ENCODE measurements at places on chromosomes 4 and X.

DNA sequence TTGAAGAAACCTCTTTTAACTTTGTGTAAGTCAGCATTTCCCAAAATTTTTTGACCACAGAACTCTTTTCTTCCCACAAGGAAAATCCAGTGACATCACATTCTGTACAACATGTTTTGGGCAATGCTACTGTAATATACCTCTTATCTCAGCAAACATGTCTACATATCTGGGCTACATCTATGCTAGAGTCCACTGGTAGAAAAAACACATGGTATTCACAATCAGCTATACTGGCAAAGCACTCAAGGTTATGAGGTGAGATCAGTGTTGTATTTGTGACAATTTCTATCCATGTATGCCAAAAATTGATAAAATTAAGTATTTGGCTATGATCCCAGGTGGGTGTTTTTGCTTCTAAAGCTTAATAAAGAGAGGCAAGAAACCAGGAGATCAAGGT is 98.0 kb downstream of the ATP11C start:
- no peak for DNase-seq

DNA sequence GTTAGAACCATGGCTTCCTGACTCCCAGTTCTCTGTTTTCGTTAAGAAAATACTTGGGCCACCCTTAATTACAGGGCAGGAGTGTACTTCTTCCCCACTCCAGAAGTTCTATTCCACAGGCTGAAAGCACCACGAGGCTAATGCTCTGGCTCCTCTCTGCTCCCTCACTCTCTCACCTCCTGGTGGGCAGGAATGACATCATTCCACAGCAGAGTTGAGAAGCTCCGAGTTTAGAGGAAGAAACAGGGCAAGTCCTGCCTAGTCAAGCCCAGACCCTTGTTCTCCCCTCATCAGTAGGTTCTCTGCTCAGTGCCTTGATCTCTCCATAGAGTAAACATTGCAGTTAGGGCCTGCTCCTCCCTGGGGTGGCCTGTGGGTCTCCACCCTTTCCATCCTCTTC is 343.8 kb upstream of the CLNK start:
- DNase-seq = no peak

GRCh38 chr4:54371173-54371572 is 142.1 kb downstream of the PDGFRA start:
- no peak for DNase-seq

GRCh38 chrX:54978448-54978847 is 15.5 kb downstream of the PFKFB1 start:
- DNase-seq = no peak

GRCh38 chr4:53547983-53548382 is 43.3 kb downstream of the LNX1 start:
- no peak for DNase-seq

GRCh38 chr4:42816189-42816879 is 76.2 kb upstream of the GRXCR1 start:
- no peak for DNase-seq

DNA sequence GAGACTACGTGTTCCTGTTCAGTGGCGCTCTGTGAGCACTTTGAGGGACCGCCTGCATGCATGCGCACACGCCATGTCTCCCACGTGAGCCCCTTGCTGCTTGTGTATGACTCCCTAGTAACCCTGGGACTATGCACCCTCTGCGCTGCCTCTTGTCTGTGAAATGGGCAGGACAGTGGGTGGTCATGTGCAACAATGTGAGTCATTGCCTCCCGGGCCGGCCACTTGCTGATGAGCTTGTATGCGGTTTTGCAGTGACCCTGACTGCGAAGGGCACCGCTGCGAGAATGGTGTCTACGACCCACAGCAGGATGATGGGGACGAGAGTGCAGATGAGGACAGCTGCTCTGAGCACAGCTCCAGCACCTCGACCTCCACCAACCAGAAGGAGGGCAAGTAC is 61.4 kb downstream of the TNIP2 start:
- DNase-seq = no peak

- DNase-seq = no peak
These were observed 24.2 kb downstream of the NELFA start for GRCh38 chr4:1984406-1985191.

GRCh38 chr4:138560448-138560847 is 318.3 kb upstream of the SLC7A11 start:
- no peak for DNase-seq

GRCh38 chr4:48787056-48787455 is 7.0 kb upstream of the FRYL start:
- no peak for DNase-seq

GRCh38 chrX:49264460-49264859 is at the start of gene FOXP3:
Gene FOXP3 (minus strand): TSS chrX:49264710. CDS start chrX:49258505, 6,205 bp downstream.
- no peak for DNase-seq

- DNase-seq = no peak
These were observed 93.7 kb upstream of the TRPC3 start for GRCh38 chr4:122045533-122045932.

DNA sequence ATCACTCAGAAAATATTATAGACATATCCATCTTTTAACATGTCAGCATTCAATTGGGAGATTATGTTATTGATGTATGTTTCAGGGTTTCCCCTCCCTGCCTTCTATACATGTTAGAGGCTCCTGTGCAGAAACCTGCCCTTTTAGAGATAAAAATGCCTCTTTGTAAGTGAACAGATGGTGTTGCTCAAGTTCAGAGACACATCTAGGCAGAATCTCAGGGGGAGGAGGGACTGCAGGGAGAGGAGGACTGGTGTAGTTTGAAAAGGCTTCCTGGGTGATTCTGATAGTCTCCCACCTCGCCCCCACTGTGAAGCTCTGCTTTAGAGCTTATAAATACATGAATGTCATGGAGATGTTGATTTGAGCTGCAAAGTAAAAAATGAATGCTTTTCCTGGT is 12.0 kb upstream of the UNC5C start:
- DNase-seq = no peak

DNA sequence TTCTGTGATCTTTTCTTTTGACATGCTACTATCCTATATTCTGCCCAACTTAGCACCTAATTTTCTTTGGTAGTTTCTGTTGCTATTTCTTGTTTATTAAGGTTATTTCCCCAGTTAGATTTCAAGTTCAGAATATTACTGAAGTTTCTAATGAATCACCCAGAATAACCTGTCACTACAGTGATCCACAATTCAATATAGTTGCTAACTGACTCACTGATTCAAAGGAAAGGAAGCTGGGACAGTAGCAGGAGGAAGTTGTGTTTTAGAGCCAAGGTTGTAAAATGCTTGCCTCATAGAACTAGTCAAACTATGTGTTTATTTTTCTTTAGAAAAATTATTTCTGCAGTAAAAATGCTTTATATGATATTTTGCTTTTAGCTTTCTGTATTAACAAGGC is 37.4 kb downstream of the PAK3 start:
- no peak for DNase-seq

DNA sequence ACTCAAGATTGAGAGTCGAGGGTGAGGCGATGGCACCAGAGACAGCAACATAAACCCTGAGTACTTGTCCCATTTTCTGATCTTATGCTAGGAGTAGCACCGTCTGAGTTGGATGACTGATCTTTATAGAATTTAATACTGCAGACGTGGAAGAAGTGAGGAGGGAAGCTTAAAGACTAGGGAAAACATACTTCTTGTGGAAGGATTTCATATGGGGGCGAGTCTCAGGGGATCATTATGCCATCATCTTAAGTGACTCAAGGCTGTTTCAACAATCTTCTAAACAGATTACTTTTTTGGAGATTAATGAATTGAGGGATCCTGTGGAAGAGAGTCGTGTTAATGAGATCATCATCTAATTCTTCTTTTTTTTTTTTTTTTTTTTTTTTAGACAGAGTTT is 17.2 kb upstream of the FAT1 start:
- no peak for DNase-seq

GRCh38 chr4:52658641-52659000 is 480 bp downstream of the USP46 start:
- no peak for DNase-seq

GRCh38 chr4:156734965-156735895 is 236.4 kb downstream of the PDGFC start:
- no peak for DNase-seq

DNA sequence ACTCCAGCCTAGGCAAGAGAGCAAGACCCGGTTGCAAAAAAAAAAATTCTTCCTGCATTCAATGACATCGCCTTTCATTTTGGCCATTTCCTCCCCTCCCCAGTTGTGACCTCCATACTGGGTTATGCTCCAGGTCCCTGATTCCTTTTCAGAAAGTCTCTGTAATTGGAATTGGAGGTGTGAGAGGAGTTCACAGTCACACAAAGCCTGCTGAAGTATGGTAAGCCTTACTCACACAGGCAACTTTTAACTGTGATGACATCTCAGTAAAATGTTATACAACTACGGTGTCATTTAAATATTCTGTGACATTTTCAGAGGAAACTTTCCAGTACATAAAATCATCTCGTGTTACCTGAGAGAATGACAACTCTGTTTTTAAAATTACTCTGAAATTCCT is 73.6 kb downstream of the CEP44 start:
- DNase-seq = no peak

DNA sequence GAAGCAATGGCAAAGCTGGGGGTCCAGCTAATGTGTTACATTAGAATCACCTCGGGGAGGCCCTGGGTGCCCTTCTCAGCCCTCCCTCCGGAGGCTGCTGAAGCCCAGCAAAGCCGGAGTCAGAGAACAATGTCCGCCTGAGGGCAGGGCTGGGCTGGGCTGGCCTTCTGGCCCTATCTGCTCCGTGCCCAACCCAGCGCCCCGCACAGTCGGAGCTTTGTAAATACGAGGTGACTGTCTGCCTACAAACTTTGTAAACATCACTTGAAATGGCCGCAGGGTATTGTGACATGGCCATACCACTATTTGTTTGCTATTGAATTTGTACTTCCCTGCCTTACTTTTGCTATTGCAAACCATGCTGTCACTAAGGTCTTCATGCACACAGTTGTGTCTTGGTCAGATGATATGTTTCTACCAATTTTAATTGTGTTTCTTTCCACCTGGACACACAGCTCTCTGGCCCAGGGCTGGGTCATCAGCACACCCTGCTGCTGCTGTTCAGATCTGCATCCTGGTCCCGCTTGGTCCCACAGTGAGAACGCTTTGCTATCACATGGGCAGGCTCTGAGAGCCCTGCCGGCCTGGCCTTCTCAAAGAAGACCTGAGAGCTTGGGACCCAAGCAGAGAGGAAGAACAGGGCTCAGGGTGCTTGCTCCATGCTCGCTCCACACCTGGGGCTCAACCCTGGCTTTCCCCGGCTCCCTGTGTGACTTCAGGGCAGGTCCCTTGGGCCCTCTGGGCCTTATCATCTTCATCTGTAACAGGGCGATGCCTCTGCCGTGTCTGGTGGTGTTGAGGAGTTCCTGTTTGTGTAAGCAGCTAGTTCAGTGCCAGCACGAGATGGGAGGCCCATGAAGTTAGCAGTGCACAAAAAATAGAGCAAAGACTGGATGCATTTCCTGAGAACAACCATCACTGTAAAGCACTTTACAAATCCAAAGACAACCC is 2.3 kb downstream of the S100P start:
- no peak for DNase-seq

GRCh38 chrX:20414762-20415445 is 148.2 kb upstream of the RPS6KA3 start:
- DNase-seq = no peak

DNA sequence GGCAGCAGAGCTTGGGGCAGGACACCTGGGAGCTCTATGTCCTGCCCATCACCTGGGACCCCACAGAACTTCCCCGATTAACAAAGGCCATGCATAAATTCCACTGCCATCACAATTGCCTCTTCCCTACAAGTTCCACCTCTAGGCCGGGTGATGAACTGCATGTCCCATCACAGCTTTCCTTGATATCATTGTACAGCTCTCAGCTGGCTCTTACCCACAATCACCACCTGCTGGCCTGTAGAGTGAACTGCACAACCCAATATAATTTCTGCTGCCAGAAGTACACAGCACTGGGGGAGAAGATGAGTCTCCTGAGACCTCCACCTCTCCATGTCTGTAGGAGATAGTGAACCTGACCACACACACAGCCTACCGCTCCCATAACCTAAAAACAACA is 285.0 kb upstream of the AADAT start:
- DNase-seq = no peak

DNA sequence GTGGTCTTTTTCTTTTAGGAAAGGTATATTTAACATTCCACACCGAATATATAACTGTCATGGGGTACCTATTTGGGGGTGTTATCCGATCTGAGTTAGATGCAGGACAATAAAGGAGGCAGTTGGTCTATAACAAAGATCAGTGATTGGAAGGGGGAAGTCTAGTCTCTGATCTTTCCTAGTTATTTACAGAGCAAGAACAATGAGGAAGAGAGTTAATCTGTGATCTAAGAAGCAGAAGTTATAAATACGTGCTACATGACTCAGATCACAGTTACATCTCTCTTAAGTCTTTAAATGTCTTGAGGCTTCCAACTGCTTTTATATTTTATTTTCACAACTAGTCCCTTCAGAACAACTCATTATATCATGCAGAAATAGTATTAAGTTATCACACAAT is 33.2 kb upstream of the ARMCX4 start:
- no peak for DNase-seq

DNA sequence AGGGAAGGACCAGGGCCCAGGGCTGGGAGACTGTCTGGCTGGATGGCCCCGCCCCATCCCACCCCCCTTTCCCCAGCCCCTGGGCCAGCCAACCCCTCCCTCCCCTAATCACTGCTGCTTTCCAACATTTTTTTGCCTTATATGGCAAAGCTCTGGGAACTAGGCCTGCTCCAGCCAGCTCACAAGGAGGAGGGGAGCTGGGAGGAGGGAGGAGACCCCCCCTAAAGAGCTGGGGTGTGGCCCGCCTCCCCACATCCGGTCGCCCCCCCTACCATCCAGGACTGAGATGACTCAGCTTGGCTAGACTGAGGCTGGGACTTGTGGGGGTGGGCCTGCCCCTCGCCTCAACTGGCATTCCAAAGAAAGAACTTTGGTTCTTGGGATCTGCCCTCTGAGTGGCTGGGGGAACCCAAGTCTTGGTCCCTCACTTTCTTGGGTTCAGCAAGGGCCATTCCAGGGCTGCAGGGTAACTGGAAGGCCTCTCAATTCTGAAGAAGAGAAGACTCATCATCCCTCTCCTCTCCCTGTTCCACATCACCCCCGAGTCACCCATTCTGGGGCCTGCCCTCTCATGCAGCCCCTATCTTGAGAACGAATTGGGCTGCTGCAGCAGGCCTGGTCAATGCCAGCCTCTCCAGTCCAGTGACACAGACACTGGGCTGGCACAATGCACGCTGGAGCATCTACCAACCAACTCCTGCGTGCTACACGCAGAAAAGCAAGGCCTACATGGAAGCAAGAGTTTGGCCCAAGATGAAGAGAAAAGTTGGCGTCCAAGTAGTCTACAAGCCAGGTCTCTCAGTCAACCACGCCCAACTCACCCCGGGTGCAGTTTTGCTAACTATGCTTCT is 4.8 kb downstream of the FLNA start:
- no peak for DNase-seq

- no peak for DNase-seq
These were observed 31.8 kb downstream of the CSF2RA start for GRCh38 chrX:1300449-1300848.

DNA sequence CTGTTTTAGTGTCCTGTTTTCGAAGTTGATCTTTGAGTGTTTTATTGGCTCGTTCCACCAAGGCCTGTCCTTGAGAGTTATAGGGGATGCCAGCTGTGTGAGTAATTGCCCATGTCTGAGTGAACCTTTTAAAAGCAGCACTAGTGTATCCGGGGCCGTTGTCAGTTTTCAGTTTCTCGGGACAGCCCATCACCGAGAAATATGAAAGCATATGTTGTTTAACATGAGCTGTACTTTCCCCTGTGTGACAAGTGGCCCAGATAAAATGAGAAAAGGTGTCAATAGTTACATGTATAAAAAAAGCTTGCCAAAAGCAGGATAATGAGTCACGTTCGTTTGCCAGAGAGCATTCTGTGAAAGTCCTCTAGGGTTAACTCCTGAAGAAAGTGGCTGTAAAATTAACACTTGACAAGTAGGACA is 48.6 kb upstream of the RASSF6 start:
- DNase-seq = no peak

- DNase-seq = no peak
These were observed 146.0 kb upstream of the CPEB2 start for GRCh38 chr4:14856062-14856933.
